Natural killer cell treated with Interleukin-12 subunit alpha and Interleukin-12 subunit beta and Interleukin-15 and Interleukin-18, amount 100 ng/mL, for 72 hours (primary cell): ENCODE measurements at places on chromosomes 13 and 19.

- DNase-seq: no peak
- H3K27ac ChIP-seq: no peak overlapping the region
- no peaks in the 10 kb centered on the region for H3K4me1 ChIP-seq
- peaks cover 16% of the 10 kb centered on the region for H3K27me3 ChIP-seq
- H3K36me3 ChIP-seq: no peaks in the 10 kb centered on the region
These were observed 120.6 kb downstream of the COL4A1 start for GRCh38 chr13:110186231-110186855.

GRCh38 chr13:106103779-106104178 is 431.7 kb downstream of the EFNB2 start:
- no peak overlapping the region for H3K27ac ChIP-seq
- H3K4me3 ChIP-seq: no peak overlapping the region
- H3K4me1 ChIP-seq: no peaks in the 10 kb centered on the region
- no peak for DNase-seq

DNA sequence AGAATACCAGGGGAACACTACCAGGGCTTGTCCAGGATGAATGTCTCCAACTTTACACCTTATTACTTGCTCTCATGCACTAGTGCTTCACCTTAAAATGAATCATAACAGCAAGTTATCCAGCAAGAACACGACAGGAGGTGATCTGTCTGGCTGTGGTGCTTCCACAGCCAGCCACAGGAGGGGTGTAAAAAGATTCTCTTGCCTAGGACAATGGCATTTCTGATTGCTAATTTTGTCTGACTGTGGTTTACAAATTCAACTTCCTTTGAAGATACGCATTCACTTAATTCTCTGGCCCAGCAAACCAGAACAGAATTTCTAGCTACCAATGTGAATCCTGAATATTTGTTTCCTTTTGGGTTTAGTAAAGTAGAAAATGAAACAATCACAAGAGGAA is 23.1 kb upstream of the COG3 start:
- H3K36me3 ChIP-seq: no peaks in the 10 kb centered on the region
- H3K27me3 ChIP-seq: no peaks in the 10 kb centered on the region
- H3K27ac ChIP-seq: peak overlapping the region; percentile 13
- peak overlapping the region; percentile 45 for H3K4me3 ChIP-seq
- peaks cover 9% of the 10 kb centered on the region for H3K4me1 ChIP-seq

GRCh38 chr19:1655987-1656608 is 3.7 kb upstream of the TCF3 start:
- no peaks in the 10 kb centered on the region for H3K36me3 ChIP-seq
- no peaks in the 10 kb centered on the region for H3K27me3 ChIP-seq
- no peak overlapping the region for H3K27ac ChIP-seq
- H3K4me3 ChIP-seq: no peak overlapping the region
- no peak for DNase-seq
- peaks cover under 1% of the 10 kb centered on the region for H3K4me1 ChIP-seq

- H3K4me1 ChIP-seq: no peaks in the 10 kb centered on the region
- DNase-seq: no peak
- H3K27me3 ChIP-seq: peaks cover 29% of the 10 kb centered on the region
- H3K36me3 ChIP-seq: no peaks in the 10 kb centered on the region
- H3K4me3 ChIP-seq: no peak overlapping the region
These were observed 52.8 kb downstream of the TNFSF13B start for GRCh38 chr13:108322206-108322824.

- peak overlapping the region; percentile 39 for H3K27ac ChIP-seq
- peaks cover 6% of the 10 kb centered on the region for H3K36me3 ChIP-seq
- H3K4me3 ChIP-seq: no peak overlapping the region
- peaks cover 54% of the 10 kb centered on the region for H3K4me1 ChIP-seq
- H3K27me3 ChIP-seq: no peaks in the 10 kb centered on the region
These were observed 11.6 kb upstream of the GPR18 start for GRCh38 chr13:99269627-99270241.

GRCh38 chr13:48909056-48909389 is 66.7 kb upstream of the FNDC3A start:
- peaks cover 34% of the 10 kb centered on the region for H3K27me3 ChIP-seq
- no peak overlapping the region for H3K27ac ChIP-seq
- H3K36me3 ChIP-seq: no peaks in the 10 kb centered on the region
- H3K4me3 ChIP-seq: no peak overlapping the region

- no peaks in the 10 kb centered on the region for H3K27me3 ChIP-seq
- H3K4me1 ChIP-seq: peaks cover 30% of the 10 kb centered on the region
- H3K36me3 ChIP-seq: no peaks in the 10 kb centered on the region
- H3K4me3 ChIP-seq: peak overlapping the region; percentile 89
- no peak for DNase-seq
- H3K27ac ChIP-seq: peak overlapping the region; percentile 84
These were observed 1.1 kb upstream of the MED26 start for GRCh38 chr19:16628984-16629691.

GRCh38 chr13:46106839-46107371 is 2.1 kb upstream of the CPB2 start:
- H3K27ac ChIP-seq: no peak overlapping the region
- no peaks in the 10 kb centered on the region for H3K4me1 ChIP-seq
- DNase-seq: no peak
- H3K36me3 ChIP-seq: no peaks in the 10 kb centered on the region
- H3K4me3 ChIP-seq: no peak overlapping the region
- H3K27me3 ChIP-seq: peaks cover 28% of the 10 kb centered on the region

GRCh38 chr13:25743421-25743820 is 308.4 kb downstream of the SHISA2 start:
- no peak for DNase-seq
- peaks cover 3% of the 10 kb centered on the region for H3K27me3 ChIP-seq
- H3K4me3 ChIP-seq: no peak overlapping the region

DNA sequence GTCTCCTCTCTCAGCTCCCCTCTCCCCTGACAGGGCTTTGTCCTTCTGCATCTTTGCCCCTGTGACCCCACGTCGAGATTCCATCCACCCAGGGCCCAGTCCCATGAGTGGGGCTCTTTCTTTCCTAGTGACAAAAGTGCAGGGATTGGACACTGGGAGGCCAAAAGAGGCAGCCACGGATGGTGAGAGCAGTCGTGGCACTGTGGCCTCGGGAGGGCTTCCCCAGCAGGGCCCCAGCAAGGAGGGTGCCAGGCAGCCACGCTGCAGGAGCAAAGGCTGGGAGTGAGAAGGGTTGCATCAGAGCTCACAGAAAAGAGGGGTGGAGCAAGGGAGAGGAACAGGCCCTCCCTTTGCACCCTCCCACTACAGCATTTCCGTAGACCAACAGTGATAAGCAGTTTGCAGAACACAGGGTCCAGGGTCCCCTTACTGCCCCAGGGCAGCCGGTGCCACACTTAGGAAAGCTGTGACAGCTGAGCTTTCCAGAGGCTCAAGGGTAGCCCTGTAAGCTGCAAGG is 4.9 kb downstream of the ZSCAN1 start:
- peaks cover 10% of the 10 kb centered on the region for H3K27me3 ChIP-seq
- peaks cover 7% of the 10 kb centered on the region for H3K4me1 ChIP-seq
- H3K4me3 ChIP-seq: no peak overlapping the region
- no peak overlapping the region for H3K27ac ChIP-seq
- peaks cover 13% of the 10 kb centered on the region for H3K36me3 ChIP-seq

GRCh38 chr19:1880611-1881392 is 4.5 kb downstream of the ABHD17A start:
- peak overlapping the region; percentile 60 for H3K4me3 ChIP-seq
- H3K36me3 ChIP-seq: peaks cover 12% of the 10 kb centered on the region
- peaks cover 35% of the 10 kb centered on the region for H3K4me1 ChIP-seq
- H3K27ac ChIP-seq: no peak overlapping the region

DNA sequence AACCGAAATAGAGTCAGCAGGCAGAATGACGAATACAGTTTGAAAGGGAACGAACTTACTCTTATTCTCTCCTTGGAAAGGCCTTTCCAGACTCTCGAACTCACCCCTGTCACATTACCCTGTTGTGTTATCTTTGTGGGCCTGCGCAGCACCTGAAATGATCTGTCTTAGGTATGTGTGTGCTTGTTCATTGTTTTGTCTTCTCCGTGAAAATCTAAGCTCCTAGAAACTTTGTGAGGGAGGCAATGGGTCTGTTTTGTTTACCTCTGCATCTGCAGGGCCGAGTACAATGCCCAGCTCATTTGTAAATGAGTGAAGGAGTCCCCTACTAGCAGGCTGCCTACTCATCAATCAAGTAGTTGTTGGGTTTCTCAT is 19.6 kb downstream of the HMGB1 start:
- no peaks in the 10 kb centered on the region for H3K36me3 ChIP-seq
- no peak for DNase-seq
- H3K27ac ChIP-seq: no peak overlapping the region
- peaks cover 2% of the 10 kb centered on the region for H3K4me1 ChIP-seq
- peak overlapping the region; percentile 30 for H3K4me3 ChIP-seq

DNA sequence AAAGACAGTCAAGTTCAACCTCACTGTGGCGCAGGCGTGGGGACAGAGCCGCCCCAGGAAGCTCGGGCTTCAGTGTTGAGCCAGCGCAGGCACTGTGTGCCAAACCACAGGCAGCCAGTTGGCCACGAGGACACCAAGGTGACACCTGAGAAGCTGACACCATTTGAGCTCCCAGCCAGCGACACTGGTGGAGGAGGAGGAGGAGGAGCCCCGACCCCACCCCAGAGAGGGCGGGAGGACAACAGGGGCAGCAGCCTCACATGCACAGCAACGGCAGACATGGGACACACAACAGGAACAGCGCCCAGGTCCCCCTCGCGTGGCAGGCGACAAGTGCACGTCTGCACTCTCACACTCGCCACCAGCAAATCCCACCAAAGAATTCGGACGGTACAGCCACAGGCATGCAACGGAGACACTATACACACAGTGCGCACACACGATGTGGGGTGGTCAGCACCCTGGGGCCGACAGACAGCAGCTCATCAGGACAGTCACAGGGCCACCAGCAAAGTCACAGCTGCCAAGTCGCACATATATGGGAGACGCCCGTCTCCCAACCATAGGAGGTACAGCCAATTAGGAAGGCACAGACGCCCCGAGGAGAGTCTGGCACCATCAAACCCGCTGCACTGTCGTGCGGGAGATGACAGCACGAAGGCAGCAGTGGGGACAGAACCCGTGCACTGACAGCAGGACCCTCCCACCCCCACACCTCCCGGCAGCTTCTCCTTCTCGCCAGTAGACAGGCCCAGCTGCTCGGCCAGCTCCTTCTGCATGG is 3.4 kb downstream of the EIF3G start:
- DNase-seq: no peak
- H3K27me3 ChIP-seq: no peaks in the 10 kb centered on the region
- H3K27ac ChIP-seq: peak overlapping the region; percentile 81
- peaks cover 46% of the 10 kb centered on the region for H3K4me1 ChIP-seq
- H3K4me3 ChIP-seq: peak overlapping the region; percentile 73

DNA sequence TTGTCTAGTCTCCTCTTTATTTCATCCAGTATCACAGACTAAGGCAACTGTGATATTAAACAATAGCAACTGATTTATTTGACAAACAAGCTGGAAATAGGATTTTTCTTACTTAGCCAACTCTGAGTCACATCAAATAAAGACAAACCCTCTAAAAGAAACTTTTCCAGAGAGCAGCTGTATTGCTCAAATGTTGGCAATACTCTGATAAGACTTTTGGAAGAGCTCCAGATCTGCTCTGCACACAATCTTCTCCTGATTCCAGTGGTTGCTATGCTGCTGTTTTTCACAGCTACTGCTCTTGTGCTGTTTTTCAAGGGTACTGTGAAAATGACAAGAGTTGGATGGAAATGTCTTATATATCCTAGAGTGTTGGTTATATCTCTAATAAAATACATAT is 1479.2 kb downstream of the SLITRK5 start:
- H3K4me3 ChIP-seq: no peak overlapping the region
- H3K27ac ChIP-seq: no peak overlapping the region
- no peaks in the 10 kb centered on the region for H3K27me3 ChIP-seq
- no peaks in the 10 kb centered on the region for H3K36me3 ChIP-seq
- no peak for DNase-seq
- no peaks in the 10 kb centered on the region for H3K4me1 ChIP-seq

GRCh38 chr13:46355088-46355468 is 32.0 kb downstream of the RUBCNL start:
- H3K27ac ChIP-seq: peak overlapping the region; percentile 95
- no peaks in the 10 kb centered on the region for H3K27me3 ChIP-seq
- peaks cover 48% of the 10 kb centered on the region for H3K4me1 ChIP-seq
- peaks cover 42% of the 10 kb centered on the region for H3K36me3 ChIP-seq
- no peak for DNase-seq

- no peaks in the 10 kb centered on the region for H3K4me1 ChIP-seq
- peaks cover 4% of the 10 kb centered on the region for H3K27me3 ChIP-seq
- no peaks in the 10 kb centered on the region for H3K36me3 ChIP-seq
- no peak overlapping the region for H3K4me3 ChIP-seq
- DNase-seq: no peak
These were observed 40.6 kb downstream of the COL4A2 start for GRCh38 chr13:110347535-110348308.

GRCh38 chr13:101205408-101205807 is 210.9 kb downstream of the NALCN start:
- H3K36me3 ChIP-seq: no peaks in the 10 kb centered on the region
- no peak overlapping the region for H3K27ac ChIP-seq
- H3K4me3 ChIP-seq: no peak overlapping the region
- DNase-seq: no peak
- no peaks in the 10 kb centered on the region for H3K4me1 ChIP-seq
- no peaks in the 10 kb centered on the region for H3K27me3 ChIP-seq

DNA sequence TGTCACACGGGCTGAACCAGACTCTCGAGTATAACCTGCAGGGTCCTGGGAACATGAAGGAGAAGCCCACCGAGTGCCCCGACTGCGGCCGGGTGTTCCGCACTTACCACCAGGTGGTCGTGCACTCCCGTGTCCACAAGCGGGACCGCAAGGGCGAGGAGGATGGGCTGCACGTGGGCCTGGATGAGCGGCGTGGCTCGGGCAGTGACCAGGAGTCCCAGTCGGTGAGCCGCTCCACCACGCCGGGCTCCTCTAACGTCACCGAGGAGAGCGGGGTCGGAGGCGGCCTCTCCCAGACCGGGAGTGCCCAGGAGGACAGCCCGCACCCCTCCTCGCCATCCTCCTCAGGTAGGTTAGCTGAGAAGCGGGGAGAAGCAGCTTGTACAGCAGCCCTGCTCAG is 73.2 kb downstream of the ZNF536 start:
- no peak for DNase-seq
- H3K36me3 ChIP-seq: no peaks in the 10 kb centered on the region
- H3K27me3 ChIP-seq: peaks cover 16% of the 10 kb centered on the region
- H3K4me1 ChIP-seq: no peaks in the 10 kb centered on the region
- no peak overlapping the region for H3K4me3 ChIP-seq

DNA sequence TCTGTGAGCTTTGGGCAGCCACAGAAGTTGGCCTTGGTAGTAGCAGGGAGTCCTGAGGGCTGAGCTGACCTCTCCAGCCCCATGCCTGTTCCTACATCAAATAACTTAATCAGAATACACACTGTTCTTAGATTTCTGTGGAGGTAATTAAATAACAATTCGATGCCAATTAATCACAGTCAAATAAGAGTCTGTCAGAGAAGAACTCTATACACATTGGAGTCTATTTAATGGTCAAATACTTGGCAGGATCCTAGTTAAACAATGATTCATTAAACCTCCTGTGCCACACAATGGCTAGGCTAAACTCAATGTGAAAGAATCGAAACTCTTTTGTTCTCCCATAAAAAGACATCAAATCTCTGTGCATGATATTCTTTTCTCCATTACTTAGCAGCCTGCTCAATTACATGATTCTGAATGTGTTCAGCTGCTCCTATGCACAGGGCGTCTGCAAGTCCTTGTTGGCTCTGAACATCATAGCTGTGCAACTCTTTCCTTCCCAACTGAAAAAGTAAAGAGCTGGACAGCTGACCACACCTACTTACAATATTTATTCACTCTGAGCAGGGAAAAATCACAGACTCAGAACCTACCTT is 173.1 kb downstream of the ABCC4 start:
- no peaks in the 10 kb centered on the region for H3K36me3 ChIP-seq
- no peak overlapping the region for H3K27ac ChIP-seq
- no peak overlapping the region for H3K4me3 ChIP-seq

- no peak overlapping the region for H3K4me3 ChIP-seq
- no peak overlapping the region for H3K27ac ChIP-seq
- H3K27me3 ChIP-seq: peaks cover 2% of the 10 kb centered on the region
- H3K36me3 ChIP-seq: no peaks in the 10 kb centered on the region
- DNase-seq: no peak
These were observed 9.4 kb downstream of the USHBP1 start for GRCh38 chr19:17255150-17255621.
